ENCODE measurements at places on chromosomes 5 and 9. TPM values are rescaled to one million over a fixed set of nuclear protein-coding genes. Genes with fewer than 3 reads are reported as not detected.

The WNK2 gene
- total RNA-seq, result 30.7 TPM

The CDX1 gene
- total RNA-seq, result not detected

The CD14 gene
- total RNA-seq, result 4.4 TPM

The FYB1 gene
- 1.5 TPM for total RNA-seq

The SPINK7 gene
- total RNA-seq, result not detected

The ZBED3 gene
- total RNA-seq, result 3.2 TPM

The PCDHGA7 gene
- total RNA-seq, result 8.1 TPM

The PCDHB2 gene
- 9.3 TPM for total RNA-seq

The RNF130 gene
- total RNA-seq, result 69.8 TPM

The SLC4A9 gene
- under 0.01 TPM for total RNA-seq

The SHLD3 gene
- 8.6 TPM for total RNA-seq
